ENCODE measurements at places on chromosomes 2 and 18.

DNA sequence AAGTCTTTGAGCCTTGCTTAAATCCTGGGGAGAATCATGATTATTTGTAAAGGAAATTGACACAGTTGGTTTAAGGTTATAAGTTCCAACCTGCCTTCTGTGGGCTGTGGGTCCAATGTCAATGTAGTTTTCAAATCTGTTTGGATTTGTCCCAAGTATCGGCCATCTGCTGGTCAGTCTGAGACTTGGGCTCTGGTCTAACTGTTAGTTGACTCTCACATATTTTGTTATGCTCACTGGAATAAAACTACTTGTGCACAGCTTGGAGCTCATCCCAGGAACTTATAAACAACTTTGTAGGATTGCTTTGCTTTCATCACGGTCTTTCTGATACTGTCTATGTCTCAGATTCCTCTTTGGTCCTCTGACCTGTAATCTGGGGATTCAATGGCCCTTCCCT is 1026.2 kb upstream of the ZEB2 start:
- no peak for DNase-seq

- no peak for DNase-seq
Measured at GRCh38 chr2:197669077-197669476, 6.3 kb downstream of the RFTN2 start.

DNA sequence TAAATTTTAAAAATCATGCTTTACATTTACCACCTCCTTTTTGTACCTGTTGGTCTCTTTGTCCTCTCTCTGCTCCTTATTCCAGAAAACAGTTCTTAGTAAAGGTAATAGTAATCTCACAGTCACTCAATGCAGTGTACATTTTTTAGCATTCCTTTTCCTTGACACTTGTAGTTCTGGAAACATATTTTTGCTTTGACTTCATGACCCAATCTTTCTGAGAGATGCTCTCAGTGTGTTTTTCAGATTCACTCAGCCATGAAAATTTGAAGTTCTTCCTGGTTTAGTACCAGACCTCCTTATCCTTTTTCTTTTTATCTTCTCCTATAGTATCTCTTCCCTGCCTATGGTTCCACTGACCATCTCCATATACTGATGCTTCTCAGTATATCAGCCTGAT is 747.5 kb upstream of the ZEB2 start:
- no peak for DNase-seq

DNA sequence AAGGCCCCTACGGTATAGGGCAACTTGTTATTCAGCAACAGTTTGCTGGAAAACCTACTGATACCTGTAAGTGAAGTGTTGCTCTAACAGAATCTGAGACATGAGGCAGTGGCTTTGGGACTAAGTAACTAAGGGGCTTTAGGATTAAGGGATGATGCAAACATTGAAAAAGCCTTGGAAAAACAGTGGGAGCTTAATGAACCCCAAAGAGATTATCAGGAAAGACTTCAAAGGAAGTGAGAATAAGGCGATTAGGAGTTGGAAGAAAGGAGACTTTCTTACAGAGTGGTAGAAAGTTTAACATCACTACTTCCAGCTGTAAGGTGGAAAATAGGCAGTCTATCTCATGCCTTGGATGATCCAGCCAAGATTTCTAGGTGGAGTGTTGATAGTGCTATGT is 158.2 kb upstream of the TRIB2 start:
- no peak for DNase-seq

DNA sequence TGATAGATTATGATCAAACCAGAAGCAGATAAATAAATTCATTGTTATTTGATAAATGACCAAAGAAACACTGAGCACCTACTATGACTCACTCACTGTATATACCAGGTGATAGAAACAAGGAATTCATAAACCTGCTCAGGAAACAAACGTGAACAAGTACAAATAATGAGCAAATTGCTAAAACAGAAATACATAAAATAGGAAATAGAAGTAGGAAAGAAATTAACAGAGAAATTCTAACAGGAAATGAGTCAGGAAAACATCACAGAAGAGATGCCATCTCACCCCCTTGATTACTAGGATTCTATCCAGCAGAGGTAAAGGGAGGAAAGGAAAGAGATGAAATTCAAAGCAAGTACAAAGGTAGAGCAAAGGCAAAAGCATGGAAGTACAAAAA is 31.3 kb downstream of the EXOC6B start:
- DNase-seq = peak; percentile 51

- no peak for DNase-seq
Measured at GRCh38 chr18:51013259-51013658, 16.8 kb upstream of the SMAD4 start.

DNA sequence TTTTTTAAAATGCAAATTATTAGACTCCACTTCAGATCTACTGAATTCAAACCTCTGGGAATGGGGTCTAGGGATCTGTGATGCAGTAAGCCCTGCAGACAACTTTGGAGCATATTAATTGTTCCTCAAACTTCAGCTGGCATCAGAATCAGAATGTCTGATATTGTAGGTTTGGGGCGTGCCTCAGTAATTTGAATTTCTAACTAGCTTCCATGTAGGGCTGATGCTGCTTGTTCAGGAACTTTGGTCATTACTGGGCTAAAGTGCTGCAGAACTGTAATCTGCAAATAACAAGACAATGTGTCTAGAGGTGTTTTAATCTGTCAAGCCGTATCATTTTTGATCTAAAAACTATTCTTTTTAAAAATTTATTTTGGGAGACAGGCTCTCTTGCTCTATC is 1719.7 kb upstream of the PIK3C3 start:
- DNase-seq = no peak

GRCh38 chr2:100419915-100420314 is 2.4 kb upstream of the CHST10 start:
- no peak for DNase-seq

DNA sequence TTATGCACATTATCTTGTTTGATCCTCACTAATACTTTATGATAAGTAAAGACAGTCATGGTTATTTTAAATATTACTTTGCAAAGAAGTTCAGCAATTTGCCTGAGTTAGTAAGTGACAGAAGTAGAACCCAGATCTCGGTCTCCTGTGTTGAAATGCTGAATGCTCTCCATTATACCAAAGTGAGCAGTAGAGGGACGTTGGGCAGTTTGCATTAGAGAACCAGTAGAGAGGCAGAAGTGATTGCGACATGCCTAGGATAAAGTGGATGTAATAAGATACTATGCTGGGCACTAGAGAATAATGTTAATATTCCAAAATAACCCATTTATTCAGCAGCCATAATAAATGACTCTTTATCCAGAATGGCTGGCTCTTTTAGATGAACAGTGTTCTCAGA is 201.0 kb downstream of the PMAIP1 start:
- DNase-seq = no peak

- DNase-seq = no peak
Measured at GRCh38 chr2:207113414-207113813, 52.3 kb downstream of the KLF7 start.

- no peak for DNase-seq
Measured at GRCh38 chr18:446941-447560, 53.5 kb downstream of the COLEC12 start.

DNA sequence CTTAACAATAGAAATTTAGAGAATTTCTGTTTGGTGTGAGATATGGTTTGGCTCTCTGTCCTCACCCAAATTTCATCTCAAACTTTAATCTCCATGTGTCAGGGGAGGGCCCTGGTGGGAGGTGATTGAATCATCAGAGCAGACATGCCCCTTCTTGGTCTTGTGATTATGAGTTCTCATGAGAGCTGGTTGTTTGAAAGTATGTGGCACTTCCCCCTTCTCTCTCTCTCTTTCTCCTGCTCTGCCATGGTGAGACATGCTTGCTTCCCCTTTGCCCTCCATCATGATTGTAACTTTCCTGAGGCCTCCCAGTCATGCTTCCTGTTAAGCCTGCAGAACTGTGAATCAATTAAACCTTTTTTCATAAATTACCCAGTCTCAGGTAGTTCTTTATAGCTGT is 524.7 kb upstream of the ACVR2A start:
- DNase-seq = peak; percentile 9

- DNase-seq = no peak
Measured at GRCh38 chr2:190922376-190922775, 41.8 kb downstream of the GLS start.

GRCh38 chr2:31997653-31998052 is 13.2 kb downstream of the MEMO1 start:
- DNase-seq = no peak

DNA sequence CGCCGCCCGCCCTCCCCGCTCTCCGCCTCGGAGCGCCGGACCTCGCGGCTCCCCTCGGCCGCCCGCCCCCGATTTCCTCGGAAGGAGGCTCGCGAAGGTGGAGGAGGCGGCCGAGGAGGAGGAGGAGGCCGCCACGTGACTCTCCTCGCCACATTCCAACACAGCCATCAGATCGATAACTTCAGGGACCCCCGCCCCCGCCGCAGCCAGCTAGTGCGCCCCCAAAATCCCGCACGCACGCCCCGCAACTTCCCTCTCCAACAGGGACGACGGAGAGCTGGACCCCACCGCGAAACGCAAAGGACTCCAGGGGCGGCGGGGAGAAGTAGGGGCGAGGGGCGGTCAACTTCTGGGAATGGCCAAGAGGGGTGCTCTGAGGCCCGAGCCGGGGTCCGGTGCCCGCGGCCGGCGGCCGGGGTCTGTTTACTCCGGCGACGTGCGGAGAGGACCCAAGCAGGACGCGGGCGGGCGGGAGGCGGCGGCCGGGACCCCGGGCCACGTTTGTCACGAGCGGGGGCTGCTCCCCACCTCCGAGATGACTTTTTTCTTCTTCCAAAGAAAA is 2.0 kb downstream of the ZNF521 start:
- no peak for DNase-seq

Data from foreskin keratinocyte (primary cell).